ENCODE measurements at places on chromosomes 3 and 15. TPM values are rescaled to one million over a fixed set of nuclear protein-coding genes. Genes with fewer than 3 reads are reported as not detected.

The CLDN18 gene
- polyA plus RNA-seq, result 0.03 TPM

The PRTG gene
- polyA plus RNA-seq, result 1.4 TPM

The FBXO45 gene
- 8.1 TPM for polyA plus RNA-seq

The BCL2A1 gene
- polyA plus RNA-seq, result 19.1 TPM

The MYL3 gene
- 5.7 TPM for polyA plus RNA-seq

The SNX22 gene
- 3.1 TPM for polyA plus RNA-seq

The GOLGA6D gene
- not detected for polyA plus RNA-seq

The GPR149 gene
- not detected for polyA plus RNA-seq

DNA sequence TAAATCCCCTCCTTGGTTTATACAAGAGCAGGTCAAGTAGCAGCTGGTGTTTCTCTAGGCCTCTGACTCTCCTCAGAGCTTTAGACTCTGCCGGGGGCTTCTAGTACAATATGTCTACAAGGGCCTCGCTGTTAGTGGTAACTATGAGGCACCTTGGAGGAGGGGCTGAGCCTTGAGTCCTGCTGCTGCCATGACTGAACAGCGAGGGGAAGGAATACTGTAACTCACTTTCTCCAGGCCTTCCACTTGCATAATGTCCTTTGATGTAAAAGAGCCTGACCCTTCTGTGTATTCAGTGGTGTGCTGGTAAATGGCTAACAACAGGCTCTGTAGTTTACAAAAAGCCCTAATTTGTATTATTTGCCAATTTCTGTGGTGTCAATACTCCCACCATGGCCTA is 27.8 kb downstream of the DRD3 start:
- DNase-seq, result no peak

GRCh38 chr15:90239371-90239770 is 5.4 kb downstream of the GDPGP1 start:
- DNase-seq, result no peak

DNA sequence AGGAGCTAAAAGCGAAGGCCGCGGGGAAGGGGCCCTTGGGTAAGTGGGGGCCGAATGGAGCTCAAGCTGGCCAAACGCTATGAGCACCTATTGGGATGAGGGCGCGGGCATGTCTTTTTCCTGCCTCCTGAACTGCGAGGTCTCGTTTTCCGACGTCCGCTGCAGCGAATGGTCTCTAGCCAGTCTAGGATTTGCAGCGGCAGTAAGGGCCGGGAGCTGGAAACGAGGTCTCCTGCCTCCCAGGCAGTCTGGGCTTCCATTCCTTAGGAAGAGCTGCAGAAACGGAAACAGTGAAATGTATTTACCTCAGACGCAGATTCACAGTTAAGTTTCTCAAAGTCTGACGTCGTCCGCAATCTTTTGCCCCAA is 517 bp downstream of the TMA7 start:
- DNase-seq, result no peak

DNA sequence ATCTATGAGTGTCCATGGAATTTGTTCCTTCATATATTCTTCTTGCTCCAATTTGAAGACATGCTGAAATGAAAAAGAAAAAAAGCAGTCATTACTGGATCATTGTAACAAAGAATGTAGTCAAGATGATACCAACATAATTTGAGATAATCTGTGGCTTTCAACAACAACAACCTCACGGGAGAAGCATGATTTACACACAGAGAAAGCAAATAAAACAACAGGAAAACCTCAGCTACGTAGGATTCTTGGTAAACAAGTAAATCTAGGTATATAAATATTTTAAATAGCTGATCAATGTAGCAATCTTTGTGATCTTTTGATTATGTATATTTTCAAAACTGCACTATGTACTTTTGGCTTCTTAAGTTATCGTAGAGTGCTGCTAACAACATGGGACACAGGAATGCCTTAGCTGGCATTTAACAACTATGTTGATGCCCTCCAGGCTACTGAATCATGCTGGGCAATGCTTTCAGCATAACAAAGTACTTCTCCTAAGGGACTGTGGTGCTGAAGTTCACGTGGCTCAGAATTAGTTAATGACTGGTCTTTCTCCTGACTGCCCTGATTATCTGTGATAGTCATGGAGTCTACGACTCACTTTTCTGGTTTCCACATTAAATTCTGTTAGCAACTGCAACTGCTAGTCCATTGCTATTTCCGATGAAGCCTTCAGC is 96.5 kb upstream of the MYO5C start:
- DNase-seq, result no peak

DNA sequence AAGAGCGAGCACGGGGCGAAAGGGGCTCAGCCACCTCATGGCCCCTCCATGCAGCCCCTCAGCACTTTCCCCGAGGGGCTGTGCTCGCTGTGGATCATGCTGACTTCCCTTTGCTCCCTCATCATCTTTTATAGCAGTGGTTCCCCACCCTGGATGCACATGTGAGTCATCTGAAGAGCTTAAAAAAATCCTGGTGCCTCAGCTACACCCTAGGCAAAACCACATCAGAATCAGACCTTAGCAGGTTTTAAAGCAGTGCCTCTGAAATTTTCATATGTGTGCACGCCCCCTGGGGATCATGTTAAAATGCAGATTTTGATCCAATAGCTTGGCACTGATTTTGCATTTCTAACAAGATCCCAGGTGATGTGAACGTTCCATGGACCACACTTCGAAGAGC is 50.9 kb downstream of the FEM1B start:
- DNase-seq, result no peak

DNA sequence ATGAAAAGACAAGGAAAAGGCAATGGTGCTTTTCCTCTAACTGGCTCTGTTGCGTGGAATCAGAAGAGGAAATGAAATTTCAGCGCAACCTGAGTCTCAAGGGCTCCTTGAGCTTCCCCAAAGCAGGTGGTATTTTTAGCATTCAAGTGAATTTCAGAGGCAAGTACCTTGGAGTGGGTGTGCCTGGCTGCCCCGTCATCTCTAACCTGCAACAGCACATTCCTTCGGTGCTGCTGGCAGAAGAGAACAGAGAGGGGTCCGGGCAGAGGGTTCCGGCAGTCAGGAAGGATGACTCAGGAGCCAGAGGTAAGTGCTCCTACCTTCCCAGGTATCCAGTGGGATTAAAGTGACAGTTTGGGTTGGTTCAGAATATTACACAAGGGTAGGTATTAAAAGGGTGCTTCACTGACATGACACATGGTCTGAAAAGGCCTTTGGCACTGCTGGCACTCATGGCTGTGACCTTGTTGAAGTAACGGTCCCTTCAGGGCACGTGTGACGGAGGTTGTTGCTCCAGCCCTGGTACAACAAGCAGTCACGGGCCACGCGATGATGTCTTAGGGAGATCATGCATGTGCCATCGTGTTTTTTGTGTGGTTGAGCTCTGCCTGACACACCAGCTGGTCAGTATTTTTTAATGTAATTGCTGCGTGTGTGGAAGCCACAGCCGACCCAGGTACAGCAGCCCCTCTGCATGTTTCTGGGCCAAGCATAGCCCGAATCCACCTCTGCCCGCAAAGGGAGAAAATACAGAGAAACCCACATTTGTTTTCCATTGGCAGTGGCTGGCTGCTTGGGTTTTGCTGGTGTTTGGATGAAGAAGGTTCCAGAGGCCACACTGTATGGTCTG is 75.7 kb downstream of the LRRK1 start:
- no peak for DNase-seq

GRCh38 chr3:128205558-128206145 is 52.4 kb downstream of the EEFSEC start:
- DNase-seq, result no peak

- no peak for DNase-seq
Measured at GRCh38 chr3:73530022-73530396, 94.7 kb downstream of the PDZRN3 start.

- no peak for DNase-seq
Measured at GRCh38 chr3:60967141-60967540, 284.1 kb downstream of the FHIT start.

GRCh38 chr15:67117370-67117769 is 52.0 kb downstream of the SMAD3 start:
- DNase-seq, result no peak

- no peak for DNase-seq
Measured at GRCh38 chr3:151875759-151876158, 2.3 kb downstream of the SUCNR1 start.

DNA sequence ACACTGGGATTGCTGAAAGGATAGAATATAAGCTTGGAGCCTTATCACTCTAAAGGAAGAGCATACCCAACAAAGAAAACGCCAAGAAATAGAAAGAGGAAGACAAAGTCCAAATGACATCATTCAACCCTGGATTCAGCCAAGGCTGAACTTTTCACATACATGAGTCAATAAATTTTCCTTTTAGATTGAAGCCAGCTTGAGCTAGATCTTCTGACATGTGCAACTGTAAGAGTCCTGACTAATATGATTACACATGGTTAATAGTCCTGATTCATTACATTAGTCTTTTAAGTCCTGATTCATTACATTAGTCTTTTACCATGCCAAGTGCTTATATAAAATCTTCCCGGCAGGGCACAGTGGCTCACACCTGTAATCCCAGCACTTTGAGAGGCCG is 13.6 kb upstream of the DENND6A start:
- DNase-seq, result no peak

GRCh38 chr3:39990532-39990931 is 181.1 kb downstream of the MYRIP start:
- DNase-seq, result no peak

GRCh38 chr15:71817351-71817750 is 7.0 kb downstream of the NR2E3 start:
- DNase-seq, result no peak

- no peak for DNase-seq
Measured at GRCh38 chr3:23438657-23439056, 235.5 kb downstream of the UBE2E2 start.

GRCh38 chr3:186825294-186825821 is 17.2 kb upstream of the ADIPOQ start:
- no peak for DNase-seq

- no peak for DNase-seq
Measured at GRCh38 chr3:119620899-119621298, 23.2 kb downstream of the PLA1A start.
